ENCODE measurements at places on chromosomes 3 and 15.

- no peak for DNase-seq
Observed at GRCh38 chr3:123634149-123635051, 49.5 kb upstream of the HACD2 start.

- DNase-seq = no peak
Observed at GRCh38 chr3:141320399-141321108, 47.8 kb upstream of the ZBTB38 start.

DNA sequence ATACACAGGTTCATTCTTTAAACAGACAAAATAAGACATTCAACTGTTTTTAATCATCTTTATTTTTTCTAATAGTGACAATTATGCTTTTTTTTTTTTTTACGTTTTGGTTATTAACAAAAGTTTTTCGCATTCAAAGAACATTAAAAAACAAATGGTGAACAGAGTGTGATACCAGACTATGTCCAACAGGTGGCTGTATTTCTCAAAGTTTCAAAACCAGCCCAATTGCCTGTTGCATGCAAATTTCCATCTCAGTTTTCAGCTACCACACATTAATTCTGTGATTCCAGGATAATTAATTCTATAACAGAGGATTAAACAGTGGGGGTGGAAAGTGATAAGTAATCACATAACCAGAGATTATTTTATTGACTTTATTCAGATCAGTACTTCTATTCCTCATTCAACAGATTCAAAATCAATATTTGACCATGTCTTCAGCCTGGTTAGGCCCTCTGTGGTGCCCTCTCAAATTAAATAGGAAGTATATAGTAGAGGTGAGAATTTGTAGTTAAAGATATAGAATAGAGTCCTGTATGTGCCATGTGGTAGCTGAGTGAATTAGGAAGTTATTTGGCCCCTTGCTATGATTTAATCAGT, 122.2 kb upstream of the DCBLD2 start:
- no peak for DNase-seq

DNA sequence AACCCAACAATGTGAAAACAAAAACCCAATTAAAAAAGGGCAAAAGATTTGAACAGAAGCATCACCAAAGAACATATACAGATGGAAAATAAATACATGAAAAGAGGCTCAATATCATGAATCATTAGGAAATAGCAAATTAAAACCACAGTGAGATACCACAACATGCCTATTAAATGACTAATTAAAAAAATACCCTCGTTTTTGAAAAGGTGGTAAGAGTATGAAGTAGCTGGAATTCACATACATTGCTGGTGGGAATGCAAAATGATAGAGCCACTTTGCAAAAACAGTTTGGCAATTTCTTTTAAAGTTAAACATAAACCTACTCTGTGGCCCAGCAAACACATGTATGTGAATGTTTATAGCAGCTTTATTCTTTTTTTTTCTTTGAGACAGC, 75.8 kb downstream of the B3GNT5 start:
- no peak for DNase-seq

DNA sequence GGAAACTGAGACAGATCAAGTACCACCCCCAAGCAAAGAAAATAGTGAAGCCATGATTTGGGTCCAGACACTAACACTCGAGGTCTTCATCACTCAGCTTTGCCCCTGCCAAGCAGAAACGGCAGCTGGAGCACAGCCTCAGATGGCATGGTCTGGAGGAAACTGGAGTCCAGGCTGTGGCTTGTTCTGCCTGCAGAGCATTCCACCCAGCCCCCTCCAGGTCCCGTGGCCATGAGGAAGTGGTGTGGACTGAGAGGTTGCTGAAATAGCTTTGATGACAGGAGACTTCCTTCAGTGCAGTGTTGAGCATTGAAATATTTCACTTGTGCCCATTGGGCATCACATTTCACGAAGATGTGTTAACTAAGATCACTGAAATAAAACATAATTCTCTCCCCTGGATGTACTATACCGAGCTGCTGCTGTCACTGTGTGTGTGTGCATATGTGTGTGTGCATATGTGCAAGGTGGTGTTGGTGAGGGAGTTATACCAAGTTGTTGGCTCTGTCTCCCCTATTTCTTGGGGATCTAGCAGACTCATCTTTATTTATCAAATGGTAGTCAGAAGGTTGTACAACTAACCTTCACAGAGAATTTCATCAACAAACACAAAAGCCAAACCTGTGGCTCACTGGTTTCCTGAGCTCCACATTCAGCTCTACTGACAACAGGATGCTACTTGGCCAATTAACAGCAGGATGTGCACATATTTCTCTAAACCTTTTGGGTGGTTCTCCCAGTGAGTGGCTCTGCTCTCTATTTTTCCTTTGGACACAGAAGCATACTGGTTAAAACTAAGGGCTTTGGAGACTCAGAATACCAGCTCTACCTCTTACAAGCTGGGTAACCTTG, 660.1 kb upstream of the CFAP20DC start:
- no peak for DNase-seq

DNA sequence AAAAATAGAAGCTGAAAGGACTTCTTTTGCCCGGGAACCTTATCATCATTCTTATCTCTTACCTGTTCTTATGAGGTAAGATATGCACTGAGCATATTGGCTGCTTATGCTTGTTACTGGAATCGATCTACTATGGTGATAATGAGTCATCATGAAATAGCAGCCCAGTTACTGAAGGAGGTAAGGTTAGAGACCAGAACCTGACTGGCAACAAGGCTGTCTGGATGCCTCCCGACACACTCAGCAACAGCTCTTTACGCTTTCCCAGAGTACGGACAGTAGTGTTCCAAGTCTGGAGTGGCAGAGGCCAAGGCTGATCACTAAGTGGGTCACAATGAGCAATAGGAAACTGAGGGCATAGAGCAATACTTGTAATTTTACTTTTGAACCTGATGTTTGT, 314.1 kb downstream of the NLGN1 start:
- no peak for DNase-seq

- no peak for DNase-seq
Observed at GRCh38 chr3:177199206-177199760, 2.0 kb upstream of the TBL1XR1 start.

DNA sequence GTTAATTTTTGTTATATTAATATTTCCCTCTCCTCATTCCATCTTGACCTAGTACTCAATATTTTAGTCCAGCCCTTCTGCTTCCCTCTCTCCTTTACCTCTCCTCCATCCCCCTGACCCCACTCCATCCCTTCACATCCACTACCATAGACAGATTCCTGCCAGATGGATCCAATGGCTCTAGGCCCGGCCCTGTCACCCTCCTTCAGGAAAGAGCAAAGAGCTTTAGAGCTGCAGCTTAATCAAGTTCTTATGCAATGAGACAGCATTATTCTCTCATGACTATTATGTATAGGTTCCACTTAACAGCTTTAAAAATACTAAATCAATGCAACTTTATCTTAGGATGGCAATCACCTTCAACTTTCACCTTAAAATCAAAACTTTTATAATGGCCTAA, 200.7 kb upstream of the TTC14 start:
- DNase-seq = no peak

GRCh38 chr15:40501487-40501886, 30.7 kb downstream of the CHST14 start:
- DNase-seq = no peak

GRCh38 chr3:86563400-86563970, 427.5 kb downstream of the VGLL3 start:
- no peak for DNase-seq

- no peak for DNase-seq
Observed at GRCh38 chr15:55969582-55969981, 23.8 kb downstream of the NEDD4 start.

- DNase-seq = no peak
Observed at GRCh38 chr15:96692826-96693225, 362.3 kb downstream of the NR2F2 start.

Measured in stimulated activated CD4-positive, alpha-beta T cell treated with anti-CD3 and anti-CD28 coated beads, Interleukin-2, amount 100 ng/mL, for 4 hours (primary cell).